Stimulated activated CD4-positive, alpha-beta T cell treated with anti-CD3 and anti-CD28 coated beads, Interleukin-15, amount 100 ng/mL, for 1 hour (primary cell): ENCODE measurements at places on chromosomes 3 and 15.

DNA sequence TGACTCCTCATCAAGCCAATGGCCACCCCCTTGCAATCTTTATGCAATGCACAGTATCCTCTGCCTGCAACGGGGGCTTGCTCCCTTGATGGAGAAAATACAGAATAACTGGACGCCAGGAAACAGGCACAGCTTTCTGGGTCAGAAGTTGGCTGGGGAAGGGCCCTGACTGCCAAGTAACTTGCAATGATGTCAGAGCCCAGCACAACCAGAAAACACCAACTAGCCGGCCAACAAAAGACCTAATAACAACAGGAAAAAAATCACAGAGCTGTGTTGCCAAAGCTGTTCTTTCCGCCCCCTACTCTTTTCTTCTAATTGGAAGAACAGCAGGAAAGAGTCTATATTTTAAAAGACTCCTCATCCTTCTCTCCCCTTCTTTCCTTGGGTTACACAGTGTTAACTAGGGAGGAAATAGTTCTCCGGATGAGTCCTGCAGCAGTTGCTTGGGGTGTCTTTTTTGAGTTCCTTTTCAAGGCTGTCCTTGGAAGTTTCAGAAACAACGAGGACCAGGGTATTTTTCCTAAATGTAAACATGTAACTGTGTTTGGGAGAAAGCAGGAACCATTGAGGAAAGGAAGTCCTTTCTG, 1.4 kb upstream of the SEMA6D start:
- DNase-seq = no peak

GRCh38 chr3:71033681-71034220, 549.8 kb downstream of the FOXP1 start:
- DNase-seq = no peak

- no peak for DNase-seq
Measured at GRCh38 chr3:177481329-177481728, 284.0 kb upstream of the TBL1XR1 start.

GRCh38 chr3:51715231-51715976, 8.5 kb downstream of the GRM2 start:
- no peak for DNase-seq

DNA sequence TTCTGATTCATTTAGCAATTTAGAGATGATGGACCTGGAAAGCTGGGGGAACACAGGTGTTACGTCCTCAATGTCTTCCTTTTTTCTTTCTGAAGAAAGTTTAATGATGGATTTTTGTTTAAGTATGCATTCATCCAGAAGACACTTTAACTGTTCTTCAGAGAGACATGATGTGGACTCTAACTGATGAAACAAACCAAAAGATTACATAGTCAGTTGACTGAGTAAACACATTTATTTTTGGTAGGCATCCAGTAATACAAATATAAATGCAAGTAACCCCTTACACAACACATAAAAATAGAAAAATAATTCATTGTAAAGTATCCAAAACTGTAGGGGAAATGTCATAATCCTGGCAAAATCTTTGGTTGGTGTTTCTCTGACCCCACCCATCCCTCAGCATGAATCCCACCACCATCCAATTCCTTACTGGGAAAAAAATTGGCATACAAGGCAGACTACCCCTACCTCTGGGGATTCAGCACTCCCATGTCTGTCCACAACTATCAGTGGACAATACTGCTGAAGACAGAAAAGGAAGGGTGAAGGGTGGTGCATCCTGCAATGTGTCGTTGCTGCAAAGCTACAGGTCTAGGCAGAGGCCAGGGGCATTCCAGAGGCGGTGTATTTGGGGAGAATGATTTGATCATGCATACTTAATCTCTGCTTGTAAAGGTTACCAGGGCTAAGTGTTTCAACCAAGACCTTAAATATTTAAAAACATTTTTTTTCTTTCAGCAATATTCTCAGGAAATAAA, 37.4 kb downstream of the THBS1 start:
- no peak for DNase-seq

- DNase-seq = no peak
Measured at GRCh38 chr15:23548071-23548470, 17.4 kb upstream of the MKRN3 start.

GRCh38 chr3:128410669-128411573, 55.8 kb downstream of the DNAJB8 start:
- DNase-seq = no peak

DNA sequence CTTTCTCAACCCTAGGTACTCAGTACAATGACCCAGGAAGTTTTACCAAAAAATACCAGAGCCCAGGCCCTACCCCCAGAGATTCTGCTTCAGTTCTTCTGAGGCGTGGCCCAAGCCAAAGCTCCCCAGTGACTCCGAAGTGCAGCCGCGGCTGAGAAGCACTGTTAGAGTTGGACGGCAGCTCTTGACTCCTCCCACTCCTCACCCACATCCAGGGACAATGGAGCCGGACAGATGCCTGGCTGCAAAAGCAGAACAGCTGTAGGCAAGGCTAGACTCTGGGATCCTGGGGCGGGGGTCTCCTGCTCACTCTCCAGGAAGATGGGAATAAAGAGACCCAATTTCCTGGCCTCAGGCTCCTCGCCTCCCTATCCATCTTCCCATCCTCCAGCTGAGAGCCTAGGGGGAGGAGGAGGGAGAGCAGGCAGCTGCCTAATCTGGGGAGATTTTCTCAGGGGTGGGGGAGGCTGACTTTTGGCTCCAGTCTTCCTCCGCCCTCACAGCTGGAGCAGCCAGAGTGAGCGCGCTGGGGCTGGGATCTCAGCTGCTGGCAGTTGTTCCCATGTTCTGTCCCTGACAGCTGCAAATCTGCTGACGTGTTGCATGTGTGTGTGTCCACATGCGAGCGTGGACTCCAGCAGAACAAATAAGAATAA, 223.8 kb downstream of the OPA1 start:
- no peak for DNase-seq

- DNase-seq = no peak
Measured at GRCh38 chr3:113873814-113874526, 35.4 kb downstream of the GRAMD1C start.

GRCh38 chr15:37860896-37861295, 73.5 kb upstream of the TMCO5A start:
- no peak for DNase-seq

- DNase-seq = no peak
Measured at GRCh38 chr3:10467904-10468612, 37.3 kb downstream of the ATP2B2 start.

DNA sequence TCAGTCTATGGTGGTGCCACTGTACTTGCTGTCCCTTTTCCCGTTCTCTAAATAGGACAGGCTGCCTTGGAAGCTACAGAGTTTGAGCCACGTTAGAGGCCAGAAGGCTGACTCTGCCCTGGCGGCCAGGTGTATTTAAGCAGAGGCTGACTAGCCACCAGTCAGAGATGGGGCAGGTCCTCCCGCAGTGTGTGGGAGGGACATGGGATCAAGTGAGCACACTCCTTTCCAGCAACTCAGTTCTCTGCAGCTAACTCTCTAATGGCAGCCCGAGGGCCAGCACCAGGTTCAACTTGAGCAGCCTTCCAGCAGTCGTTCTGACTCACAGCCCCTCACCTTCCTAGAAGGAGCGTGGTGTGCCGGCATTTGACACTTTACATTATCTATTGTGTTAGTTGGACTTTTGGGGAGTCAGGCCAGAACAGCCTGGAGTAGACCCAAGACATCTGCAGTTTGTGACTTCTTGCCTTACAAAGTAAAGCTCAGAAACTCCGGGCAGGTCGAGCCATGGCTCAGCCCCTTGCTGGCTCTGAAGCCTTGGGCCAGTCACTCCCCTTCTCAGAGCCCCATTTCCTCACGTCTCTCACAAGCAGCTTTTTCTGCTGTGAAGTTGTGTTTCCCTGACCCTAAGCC, 46.7 kb upstream of the MYZAP start:
- DNase-seq = no peak

GRCh38 chr15:40244961-40245523, 6.2 kb downstream of the PAK6 start:
- no peak for DNase-seq

- no peak for DNase-seq
Measured at GRCh38 chr15:46556010-46556409, 921.2 kb downstream of the SQOR start.
